ENCODE measurements at places on chromosomes 2 and 18. TPM values are rescaled to one million over a fixed set of nuclear protein-coding genes. Genes with fewer than 3 reads are reported as not detected.

Gene FOXD4L1
- not detected for total RNA-seq

Gene ADAM23
- 12.0 TPM for total RNA-seq

DNA sequence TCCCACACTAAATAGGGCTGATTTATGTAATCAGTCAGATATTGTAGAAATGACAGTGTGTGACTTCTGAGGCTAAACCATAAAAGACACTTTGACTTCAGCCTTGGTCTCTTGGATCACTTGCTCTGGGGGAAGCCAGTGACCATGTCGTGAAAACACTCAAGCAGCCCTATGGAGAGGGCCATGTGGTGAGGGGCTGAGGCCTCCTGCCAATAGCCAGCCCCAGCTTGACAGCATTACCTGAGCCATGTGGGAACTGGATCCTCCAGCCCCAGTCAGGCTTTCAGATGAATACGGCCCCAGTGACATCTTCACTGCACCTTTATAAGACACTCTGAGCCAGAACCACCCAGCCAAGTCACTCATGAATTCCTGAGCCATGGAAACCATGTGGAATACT, 20.8 kb downstream of the TNS1 start:
- DNase-seq, result no peak
- H3K27me3 ChIP-seq, result peaks cover 19% of the 10 kb centered on the region
- no peak overlapping the region for H3K27ac ChIP-seq
- H3K36me3 ChIP-seq, result no peaks in the 10 kb centered on the region
- peaks cover 15% of the 10 kb centered on the region for H3K4me1 ChIP-seq
- no peak overlapping the region for H3K4me3 ChIP-seq

DNA sequence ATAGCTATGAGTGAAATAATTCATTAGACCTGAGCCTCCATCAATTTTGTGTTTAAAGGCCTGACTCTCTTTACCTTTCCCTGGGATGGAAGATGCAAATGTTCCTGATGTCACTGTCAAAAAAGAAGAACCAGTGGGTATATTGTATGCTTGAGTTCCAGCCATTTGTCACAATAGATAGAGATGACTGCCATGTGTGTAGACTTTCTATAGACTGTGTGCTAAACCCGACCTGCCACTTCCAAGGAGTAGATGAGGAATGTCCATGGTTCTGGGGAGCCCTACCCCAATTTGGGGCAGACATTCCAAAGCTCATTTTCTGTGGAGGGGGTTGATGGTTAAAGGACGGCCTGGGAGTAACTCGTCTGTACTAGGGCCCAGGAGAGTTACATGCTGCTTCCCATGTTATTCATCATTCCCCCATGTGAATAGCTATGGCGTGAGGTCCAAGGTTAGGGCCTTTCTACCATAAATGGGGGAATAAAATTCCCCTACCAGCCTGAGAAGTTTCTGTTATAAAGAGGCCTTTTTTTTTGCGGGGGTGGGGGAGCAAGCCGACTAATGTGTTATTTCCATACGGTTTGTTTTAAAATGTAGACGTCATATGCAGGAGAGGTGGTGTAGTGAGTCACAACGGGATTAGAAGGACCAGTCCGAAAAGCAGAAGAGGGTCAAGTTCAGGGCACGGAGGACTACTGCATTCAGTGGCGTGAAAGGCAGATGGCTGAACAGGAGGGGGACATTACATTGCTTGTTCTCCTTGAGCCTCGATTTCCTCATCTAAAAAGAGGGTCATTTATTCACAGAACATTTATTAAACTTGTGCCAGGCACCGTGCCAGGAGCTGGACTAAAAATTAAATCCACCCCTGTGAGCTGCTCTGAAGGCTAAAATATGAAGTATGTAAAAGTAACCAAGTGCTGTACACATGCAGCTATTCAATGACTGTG, 24.0 kb downstream of the IL1B start:
- no peak overlapping the region for H3K4me3 ChIP-seq
- H3K36me3 ChIP-seq, result no peaks in the 10 kb centered on the region
- DNase-seq, result no peak

GRCh38 chr2:177172034-177172880, 40.3 kb upstream of the HNRNPA3 start:
- no peak overlapping the region for H3K27ac ChIP-seq
- H3K36me3 ChIP-seq, result no peaks in the 10 kb centered on the region
- DNase-seq, result no peak
- peaks cover 13% of the 10 kb centered on the region for H3K4me1 ChIP-seq

Gene MYCN
- total RNA-seq, result 145 TPM

DNA sequence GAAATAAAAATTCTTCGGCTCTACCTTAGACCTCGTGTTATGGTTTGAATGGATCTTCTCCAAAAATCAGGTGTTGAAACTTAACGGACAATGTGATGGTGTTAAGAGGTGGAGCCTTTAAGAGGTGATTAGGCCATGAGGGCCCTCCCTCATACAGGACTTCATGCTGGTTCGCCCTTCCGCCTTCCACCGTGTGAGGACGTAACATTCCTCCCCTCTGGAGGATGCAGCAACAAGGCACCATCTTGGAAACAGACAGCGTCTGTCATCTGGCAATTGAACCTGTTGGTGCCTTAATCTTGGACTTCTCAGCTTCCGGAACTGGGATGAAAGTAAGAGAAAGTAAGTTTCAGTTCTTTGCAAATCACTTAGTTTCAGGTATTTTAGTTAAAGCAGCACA, 126.3 kb upstream of the SPRED2 start:
- no peak overlapping the region for H3K27ac ChIP-seq
- peak; percentile 42 for DNase-seq
- peaks cover 23% of the 10 kb centered on the region for H3K4me1 ChIP-seq
- H3K4me3 ChIP-seq, result no peak overlapping the region
- no peaks in the 10 kb centered on the region for H3K36me3 ChIP-seq

Gene TMEM198
- total RNA-seq, result 25.6 TPM

GRCh38 chr18:62715436-62715758, at the start of gene PHLPP1:
Gene PHLPP1, plus strand, starts transcription at chr18:62715541. Its CDS starts 143 bp downstream, at chr18:62715684.
- no peaks in the 10 kb centered on the region for H3K36me3 ChIP-seq
- peaks cover 30% of the 10 kb centered on the region for H3K4me1 ChIP-seq
- H3K4me3 ChIP-seq, result peak within 1 kb of the TSS; percentile 65
- no peak for DNase-seq
- H3K27ac ChIP-seq, result peak within 1 kb of the TSS; percentile 81
- no peaks in the 10 kb centered on the region for H3K27me3 ChIP-seq

GRCh38 chr2:148338541-148338940, 306.0 kb upstream of the EPC2 start:
- no peaks in the 10 kb centered on the region for H3K27me3 ChIP-seq
- H3K27ac ChIP-seq, result no peak overlapping the region
- DNase-seq, result no peak
- 0 out of 2 replicates have a peak, but pooled peaks cover 2% of the 10 kb centered on the region for H3K4me1 ChIP-seq
- H3K36me3 ChIP-seq, result no peaks in the 10 kb centered on the region

DNA sequence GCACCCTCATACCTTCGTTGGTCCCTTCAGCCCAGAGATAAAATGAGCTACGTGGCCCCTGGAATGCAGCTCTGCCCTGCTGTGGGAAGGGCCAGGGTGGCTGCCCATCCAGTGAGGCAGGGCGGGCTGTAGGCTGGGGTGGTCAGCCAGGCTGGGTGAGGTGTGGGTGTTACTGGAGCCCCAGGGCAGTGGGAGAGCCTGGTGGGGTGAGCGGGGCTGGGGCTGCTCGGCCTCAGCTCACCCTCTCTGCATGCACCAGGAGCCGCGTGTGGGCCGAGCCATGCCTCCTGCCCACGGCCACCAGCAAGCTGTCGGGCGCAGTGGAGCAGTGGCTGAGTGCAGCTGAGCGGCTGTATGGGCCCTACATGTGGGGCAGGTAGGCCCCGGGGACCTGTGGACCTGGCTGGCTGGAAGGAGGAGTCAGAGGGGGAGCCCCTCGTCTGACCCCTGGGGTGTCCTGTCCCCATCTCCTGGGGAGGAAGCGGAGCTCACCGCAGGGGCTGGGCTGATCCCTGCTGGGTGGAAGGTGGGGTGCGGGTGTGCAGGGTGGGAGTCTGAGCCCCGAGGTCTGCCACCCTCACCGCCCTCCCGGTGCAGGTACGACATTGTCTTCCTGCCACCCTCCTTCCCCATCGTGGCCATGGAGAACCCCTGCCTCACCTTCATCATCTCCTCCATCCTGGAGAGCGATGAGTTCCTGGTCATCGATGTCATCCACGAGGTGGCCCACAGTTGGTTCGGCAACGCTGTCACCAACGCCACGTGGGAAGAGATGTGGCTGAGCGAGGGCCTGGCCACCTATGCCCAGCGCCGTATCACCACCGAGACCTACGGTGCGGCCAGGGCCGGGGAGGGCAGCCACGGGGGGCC, 5.5 kb downstream of the RNPEPL1 start:
- no peak overlapping the region for H3K27ac ChIP-seq
- H3K4me3 ChIP-seq, result no peak overlapping the region
- DNase-seq, result no peak

Gene RMND5A
- total RNA-seq, result 79.8 TPM

DNA sequence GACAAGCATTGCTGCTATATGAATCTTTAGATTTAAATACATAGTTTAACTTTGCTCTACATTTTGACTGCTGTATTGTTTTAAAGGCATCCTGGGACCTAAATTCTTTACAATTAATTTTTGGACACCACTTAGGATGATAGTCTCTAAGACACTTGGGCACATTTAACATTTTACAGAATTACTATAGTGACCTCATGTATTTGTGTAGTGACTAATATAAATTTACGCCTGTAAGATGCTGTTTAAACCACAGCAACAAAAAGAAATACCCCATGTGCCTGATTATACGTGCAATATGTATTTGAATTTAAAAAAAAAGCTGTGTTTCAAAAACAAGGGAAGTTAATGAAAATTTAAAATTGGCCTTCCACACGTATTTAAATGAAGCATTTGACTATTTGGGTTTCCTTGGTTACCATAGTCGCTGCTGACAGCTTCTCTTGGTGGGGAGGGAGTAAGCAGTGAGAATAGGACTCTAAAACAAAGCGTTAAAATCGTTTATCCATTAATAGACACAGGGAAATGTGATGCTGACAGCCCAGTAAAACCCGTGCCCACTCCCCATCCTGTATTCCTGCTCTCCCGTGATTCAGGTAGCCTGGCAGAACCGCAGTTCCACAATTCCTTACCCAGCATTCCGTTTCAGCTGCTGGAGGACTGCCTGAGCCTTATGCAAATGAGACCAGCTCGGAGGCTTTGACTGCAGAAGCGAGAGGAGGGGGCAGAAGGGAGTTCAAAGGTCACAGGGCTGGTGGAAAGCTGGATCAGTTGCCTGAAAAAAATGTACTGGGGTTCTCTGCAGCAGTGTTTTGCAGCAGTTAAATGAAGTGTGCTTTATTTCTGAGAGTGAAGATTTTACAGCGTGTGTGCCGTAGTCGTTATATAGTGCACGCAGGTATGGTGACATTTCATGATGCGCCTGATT, 104.3 kb downstream of the CSRNP3 start:
- no peaks in the 10 kb centered on the region for H3K27me3 ChIP-seq
- peak overlapping the region; percentile 48 for H3K4me3 ChIP-seq
- H3K27ac ChIP-seq, result no peak overlapping the region
- peak; percentile 92 for DNase-seq

GRCh38 chr2:73202156-73203054, at the start of gene NOTO:
Gene NOTO, plus strand, starts transcription at chr2:73202574. Its CDS starts 93 bp downstream, at chr2:73202667.
- peak within 1 kb of the TSS; percentile 66 for H3K4me3 ChIP-seq
- no peak within 1 kb of the TSS for H3K27ac ChIP-seq
- H3K27me3 ChIP-seq, result peaks cover 63% of the 10 kb centered on the region
- no peaks in the 10 kb centered on the region for H3K4me1 ChIP-seq

DNA sequence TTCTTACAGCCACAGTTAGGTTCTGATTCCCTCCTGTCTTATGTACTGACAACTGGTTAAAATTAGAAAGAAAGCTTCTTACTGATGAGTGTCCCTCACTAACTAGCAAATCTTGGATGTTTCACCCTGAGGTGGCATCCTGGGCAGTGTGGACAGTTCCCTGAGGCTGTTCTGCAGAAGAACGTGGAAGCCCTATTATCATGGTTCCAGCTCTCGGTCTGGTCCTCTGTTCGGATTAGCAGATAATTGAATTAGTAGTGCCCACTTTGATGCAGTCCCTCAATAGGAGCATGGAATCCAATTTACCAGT, 381.7 kb upstream of the NT5C1B start:
- no peak overlapping the region for H3K27ac ChIP-seq
- no peak for DNase-seq
- no peaks in the 10 kb centered on the region for H3K27me3 ChIP-seq
- H3K4me3 ChIP-seq, result no peak overlapping the region

Gene SLC30A3
- 8.3 TPM for total RNA-seq

- H3K36me3 ChIP-seq, result no peaks in the 10 kb centered on the region
- H3K27me3 ChIP-seq, result no peaks in the 10 kb centered on the region
- no peak overlapping the region for H3K4me3 ChIP-seq
- DNase-seq, result no peak
Measured at GRCh38 chr2:1403565-1403964, 9.7 kb upstream of the TPO start.

DNA sequence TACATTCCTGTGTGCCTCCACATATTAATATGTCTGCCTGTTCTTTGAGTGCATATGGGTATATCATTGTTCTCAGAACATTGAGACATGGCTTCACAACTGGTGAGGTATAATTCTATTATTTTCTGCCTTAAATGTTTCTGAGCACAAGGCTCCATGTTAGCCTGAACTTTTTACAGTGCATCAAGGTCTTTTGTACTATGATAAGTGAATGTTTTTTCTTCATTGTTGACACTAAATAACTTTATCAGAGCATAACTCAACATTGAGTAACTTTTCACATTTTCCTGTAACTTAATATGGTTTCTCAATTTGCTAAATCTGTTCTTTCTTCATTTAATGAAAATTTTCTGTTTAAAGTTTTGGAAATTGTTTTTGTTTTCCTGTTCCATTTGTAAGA, 262.9 kb downstream of the HNMT start:
- no peaks in the 10 kb centered on the region for H3K36me3 ChIP-seq
- peaks cover 9% of the 10 kb centered on the region for H3K4me1 ChIP-seq
- H3K4me3 ChIP-seq, result no peak overlapping the region
- H3K27ac ChIP-seq, result no peak overlapping the region

Gene FAM124B
- 6.8 TPM for total RNA-seq

- no peaks in the 10 kb centered on the region for H3K36me3 ChIP-seq
- H3K4me3 ChIP-seq, result no peak overlapping the region
- no peak overlapping the region for H3K27ac ChIP-seq
- peaks cover 14% of the 10 kb centered on the region for H3K4me1 ChIP-seq
- no peaks in the 10 kb centered on the region for H3K27me3 ChIP-seq
Measured at GRCh38 chr2:187215532-187216240, 232.4 kb downstream of the CALCRL start.

All from GM23338 (cell line).